ENCODE measurements at places on chromosomes 12 and 14.
A peak's percentile ranks its signal among the peaks of the same experiment; 100 is the strongest.

DNA sequence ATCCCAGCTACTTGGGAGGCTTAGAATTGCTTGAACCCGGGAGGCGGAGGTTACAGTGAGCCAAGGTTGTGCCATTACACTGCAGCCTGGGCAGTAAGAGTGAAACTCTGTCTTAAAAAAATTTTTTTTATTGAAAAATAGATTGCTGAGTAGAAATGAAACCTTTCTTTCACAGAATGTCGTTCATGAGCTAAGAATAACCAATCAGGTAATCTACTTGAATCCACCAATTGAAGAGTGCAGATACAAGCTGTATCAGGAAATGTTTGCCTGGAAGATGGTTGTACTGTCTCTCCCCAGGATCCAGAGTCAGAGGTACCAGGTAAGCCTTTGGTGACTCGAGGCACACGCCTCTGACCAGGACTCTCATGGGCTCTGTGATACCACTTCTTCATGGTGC, 27.0 kb downstream of the DYNC1H1 start:
- DNase-seq = peak; percentile 54

GRCh38 chr14:36738269-36738668, 76.6 kb downstream of the PAX9 start:
- DNase-seq = no peak

DNA sequence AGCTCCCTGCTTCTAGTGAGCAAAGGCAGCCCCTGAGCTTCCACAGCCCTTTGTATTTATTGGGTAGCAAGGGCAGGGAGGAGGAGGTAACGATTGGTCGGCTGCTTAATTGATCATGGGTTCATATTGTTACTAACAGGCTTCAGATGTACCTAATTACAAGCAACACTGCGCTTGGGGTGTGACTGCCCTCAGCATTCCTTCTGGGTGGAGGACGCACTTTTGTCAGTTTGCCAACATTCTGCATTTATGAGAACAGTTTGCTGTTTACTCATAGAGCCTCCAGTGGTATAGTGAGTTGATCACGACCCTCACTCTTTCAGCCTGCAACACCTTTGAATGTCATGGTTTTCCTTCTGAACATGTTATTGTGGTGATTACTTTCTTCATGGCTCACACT, 9.6 kb downstream of the TSHR start:
- no peak for DNase-seq

DNA sequence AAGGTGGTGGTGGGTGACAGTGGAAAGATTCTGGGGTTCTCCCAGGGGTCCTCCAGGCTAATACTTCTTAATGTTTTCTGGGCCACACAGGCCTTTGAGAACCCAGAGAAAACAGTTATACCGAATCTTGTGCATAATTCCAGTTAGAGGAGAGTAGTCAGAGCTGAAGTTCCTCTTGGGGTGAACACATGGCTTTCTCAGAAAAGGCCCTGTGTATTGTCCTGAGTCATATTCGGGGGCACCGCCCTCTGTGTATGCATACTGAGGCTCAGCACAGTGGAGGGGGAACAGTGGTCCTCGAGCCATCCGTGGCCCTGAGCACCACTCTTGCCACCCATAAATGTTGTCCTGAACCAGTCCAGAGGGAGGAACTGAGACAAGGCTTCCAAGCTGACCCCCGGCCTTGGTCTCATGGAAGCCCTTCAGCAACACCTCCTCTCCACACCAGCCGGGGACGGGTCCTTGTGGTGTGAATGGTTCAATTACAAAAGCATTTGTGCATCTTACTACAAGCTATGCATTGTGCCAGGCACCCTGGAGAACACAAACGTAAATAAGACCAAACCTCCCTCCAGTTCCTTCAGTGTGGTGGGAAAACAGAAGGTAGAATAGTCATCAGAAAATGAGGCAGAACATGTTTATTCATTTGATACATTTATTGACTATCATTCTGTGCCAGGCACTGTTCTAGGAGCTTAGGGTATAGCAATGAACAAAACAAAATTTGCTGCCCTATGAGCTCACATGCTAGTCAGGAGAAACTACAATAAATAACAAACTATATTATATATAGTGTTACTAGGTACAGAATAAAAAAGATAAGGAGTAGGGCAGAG, 9.9 kb downstream of the DHRS2 start:
- no peak for DNase-seq

GRCh38 chr12:2735432-2735831, 59.3 kb upstream of the FKBP4 start:
- DNase-seq = no peak

GRCh38 chr12:70733385-70733784, 96.2 kb upstream of the PTPRB start:
- DNase-seq = peak; percentile 47

DNA sequence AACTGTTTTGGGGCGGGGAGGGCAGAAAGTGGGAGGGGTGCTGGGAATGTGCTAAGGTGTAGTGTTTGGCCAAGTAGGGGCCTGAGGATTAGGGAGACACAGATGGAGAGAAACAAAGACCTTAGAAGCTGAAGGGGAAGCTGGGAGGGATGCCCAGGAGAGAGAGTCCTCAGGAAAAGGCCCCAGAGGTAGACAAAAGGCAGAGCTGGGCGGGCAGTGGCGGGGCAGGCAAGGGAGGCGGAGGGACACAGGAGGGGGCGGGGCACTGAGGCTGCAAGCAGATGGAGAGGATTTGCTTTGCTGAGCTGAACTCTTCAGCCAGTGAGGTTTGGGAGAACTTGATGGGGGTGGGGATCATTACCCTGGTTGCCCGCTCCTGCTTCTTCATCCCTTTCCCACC, 2.8 kb downstream of the PTMS start:
- no peak for DNase-seq

GRCh38 chr14:49310298-49310697, 275.9 kb downstream of the RPS29 start:
- no peak for DNase-seq

- no peak for DNase-seq
Observed at GRCh38 chr12:91914701-91915100, 230.9 kb downstream of the BTG1 start.

GRCh38 chr12:105677672-105678071, 347.2 kb downstream of the C12orf75 start:
- no peak for DNase-seq

- DNase-seq = no peak
Observed at GRCh38 chr12:58026897-58027891, 85.8 kb downstream of the ATP23 start.

- DNase-seq = no peak
Observed at GRCh38 chr14:38616959-38617358, 361.1 kb upstream of the CLEC14A start.
